ENCODE measurements at places on chromosomes 5 and 9. TPM values are rescaled to one million over a fixed set of nuclear protein-coding genes. Genes with fewer than 3 reads are reported as not detected.

DNA sequence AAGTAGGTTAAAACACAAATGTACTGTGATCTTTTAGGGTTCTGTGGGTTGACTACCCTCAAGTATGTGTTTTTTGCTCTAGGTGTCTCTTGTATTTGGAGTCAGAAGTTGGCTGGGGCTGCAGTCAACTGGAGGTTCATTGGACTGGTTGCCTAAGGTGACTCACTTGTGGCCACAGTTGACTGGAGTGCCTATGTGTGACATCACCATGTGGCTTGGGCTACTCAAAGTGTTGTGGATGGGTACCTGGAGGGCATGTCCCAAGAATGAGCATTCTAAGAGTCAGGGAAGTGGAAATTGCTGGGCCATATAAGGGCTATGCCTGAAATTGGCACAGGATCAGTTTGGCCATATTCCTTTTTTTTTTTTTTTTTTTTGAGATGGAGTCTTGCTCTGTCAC lies 27.4 kb downstream of the SNX30 start:
- no peak for DNase-seq

GRCh38 chr5:116144103-116144502 lies 59.3 kb downstream of the COMMD10 start:
- no peak for DNase-seq

DNA sequence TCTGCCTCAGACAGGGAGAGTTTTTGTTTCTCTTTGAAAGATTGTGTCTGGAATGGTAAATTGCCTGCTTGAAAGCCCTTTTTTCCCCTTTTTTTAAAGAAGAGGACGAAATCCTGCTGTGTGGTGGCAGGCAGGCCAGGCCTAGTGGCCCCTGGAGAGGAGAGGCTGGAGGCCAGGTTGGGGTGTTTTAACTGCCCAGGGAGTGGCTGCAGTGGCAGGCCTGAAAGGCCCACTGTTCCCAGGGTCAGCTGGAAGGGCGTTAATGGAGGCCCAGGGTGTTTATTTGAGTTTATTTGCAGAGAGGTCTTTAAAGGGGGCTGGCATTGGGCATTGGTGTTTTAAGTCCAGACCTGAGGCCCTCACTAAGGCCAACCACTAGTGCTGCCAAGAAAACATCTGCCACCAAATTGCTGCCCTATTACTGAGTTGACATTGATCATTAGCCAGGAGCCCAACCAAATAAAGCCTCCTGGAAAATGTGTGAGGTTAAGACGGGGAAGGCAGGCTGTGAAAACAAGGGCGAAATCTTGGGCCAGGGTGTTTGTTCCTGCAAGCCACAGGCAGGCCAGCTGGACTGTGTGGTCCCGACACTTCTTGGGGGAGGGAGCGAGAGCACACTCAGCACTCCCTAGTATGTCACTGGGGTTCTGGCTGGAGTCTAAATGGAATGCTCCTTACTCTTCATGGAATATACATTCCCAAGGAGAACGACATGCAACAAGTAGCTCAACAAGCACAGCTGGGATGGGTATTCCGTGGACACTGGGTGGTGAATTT lies 5.0 kb downstream of the JADE2 start:
- peak; percentile 64 for DNase-seq

Gene GARIN3
- 45.6 TPM for polyA plus RNA-seq

GRCh38 chr5:81717860-81718259 lies 33.0 kb downstream of the SSBP2 start:
- DNase-seq = no peak

Gene IGIP
- 7.1 TPM for polyA plus RNA-seq

Gene CARTPT
- polyA plus RNA-seq = 35.8 TPM

- DNase-seq = no peak
Observed at GRCh38 chr5:71949772-71950171, 157.5 kb upstream of the MAP1B start.

- no peak for DNase-seq
Observed at GRCh38 chr5:158838781-158839180, 260.9 kb downstream of the EBF1 start.

DNA sequence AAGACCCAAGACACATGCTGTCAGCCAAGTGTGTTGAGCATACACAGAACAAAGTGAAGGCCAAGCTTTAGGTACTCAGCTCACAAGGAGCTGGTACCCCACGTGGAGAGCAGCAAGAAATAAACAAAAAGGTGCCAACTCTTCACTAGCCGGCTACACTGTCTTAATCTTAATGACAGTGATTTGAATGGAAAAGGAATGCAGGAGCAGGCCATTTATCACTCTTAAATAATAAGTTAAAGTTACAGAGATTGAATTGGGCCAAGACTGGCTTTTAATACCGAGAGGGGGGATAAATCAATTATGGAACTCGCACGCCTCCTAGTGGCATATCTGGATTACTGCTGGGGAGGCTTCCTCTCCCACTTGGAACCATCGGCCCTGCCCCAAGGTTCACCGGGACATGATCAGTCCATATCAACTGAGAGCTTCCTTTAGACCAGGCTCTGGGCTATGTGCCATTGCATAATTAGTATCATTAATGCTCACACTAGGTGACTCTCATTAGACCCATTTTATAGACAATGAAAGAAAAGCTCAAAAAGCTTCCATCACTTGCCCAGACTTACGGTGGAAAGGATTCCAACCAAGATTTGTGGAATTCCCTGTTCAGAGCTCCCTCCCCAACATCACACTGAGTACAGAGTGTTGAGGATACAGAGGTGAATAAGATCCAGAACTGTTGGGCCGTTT lies 94.0 kb downstream of the ACTL7B start:
- DNase-seq = peak; percentile 76

- peak; percentile 54 for DNase-seq
Observed at GRCh38 chr5:17118631-17119030, 98.8 kb upstream of the BASP1 start.

DNA sequence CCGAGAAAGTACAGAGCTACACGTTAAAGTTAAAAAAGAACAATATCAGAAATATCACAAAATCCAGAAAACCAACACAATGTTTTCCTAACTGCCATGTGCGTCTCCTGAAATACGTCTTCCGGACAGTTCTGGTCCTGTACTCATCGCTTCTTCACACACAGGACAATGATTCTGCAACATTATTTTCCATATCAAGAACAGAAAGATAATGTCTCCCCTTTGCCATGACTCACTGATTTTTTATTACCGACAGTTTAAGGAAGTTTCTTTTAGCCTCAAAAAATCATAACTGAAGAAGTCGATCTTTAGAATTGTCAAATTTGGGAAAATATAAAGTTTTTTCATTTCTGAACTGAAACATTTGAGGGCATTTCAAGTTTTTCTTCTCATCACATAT lies 2.5 kb downstream of the TBC1D9B start:
- DNase-seq = peak; percentile 33

- DNase-seq = no peak
Observed at GRCh38 chr5:173329491-173330337, 1.5 kb upstream of the STC2 start.

DNA sequence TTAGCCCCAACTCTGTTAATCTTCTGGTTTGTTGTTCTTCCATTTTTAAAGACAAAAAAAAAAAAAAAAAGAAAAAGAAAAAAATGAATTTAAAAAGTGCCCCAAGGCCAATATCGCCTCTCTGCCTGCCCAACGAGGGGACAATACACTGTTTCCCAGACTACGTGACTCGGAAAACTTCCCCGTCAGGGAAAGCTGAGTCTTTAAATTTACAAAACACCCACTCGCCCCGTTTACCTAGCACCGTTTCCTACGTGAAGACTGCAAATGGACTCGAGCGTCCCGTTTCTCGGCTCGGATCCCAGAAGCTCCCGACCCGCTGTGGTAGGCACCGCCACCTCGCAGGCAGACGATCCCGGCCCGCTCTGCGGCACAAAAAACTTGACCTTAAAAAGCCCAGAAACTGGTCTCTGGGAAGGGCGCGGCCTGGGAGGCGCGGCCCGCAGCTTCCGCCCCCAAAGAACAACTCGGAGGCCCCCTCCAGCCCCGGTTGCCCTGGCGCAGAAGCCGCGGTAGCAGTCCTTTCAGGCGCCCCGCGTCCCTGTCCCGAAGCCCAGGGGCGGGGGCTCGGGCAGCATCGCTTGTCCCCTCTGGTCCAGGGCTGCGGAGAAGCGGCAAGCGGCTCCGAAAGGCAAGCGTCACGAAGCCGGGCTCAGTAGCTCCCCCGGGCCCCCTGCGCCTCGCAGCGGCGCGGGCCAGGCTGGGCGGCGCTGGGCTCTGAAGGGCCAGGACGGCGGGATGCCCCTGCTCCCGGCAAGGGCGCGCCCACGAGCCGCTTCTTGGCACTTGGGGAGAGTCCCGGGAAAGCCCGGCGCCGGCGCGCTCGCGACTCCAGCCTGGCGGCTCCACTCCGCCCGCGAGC lies at the start of gene GCNT4:
GCNT4 (minus strand) TSS at position 367 of the 862 bp plus-strand sequence. CDS start 22,521 bp downstream, outside the sequence.
- DNase-seq = peak; percentile 67

GRCh38 chr5:33423018-33423630 lies 17.6 kb upstream of the TARS1 start:
- no peak for DNase-seq

Gene ESM1
- polyA plus RNA-seq = 1.1 TPM

Gene FGF1
- polyA plus RNA-seq = 1.9 TPM

GRCh38 chr5:113378081-113378480 lies 56.7 kb downstream of the TSSK1B start:
- no peak for DNase-seq

Measured in testis (tissue), 5 donors.